EL (cell line): ENCODE measurements at places on chromosomes 7 and 10.

- peak; percentile 43 for DNase-seq
Measured at GRCh38 chr10:6647811-6648526, 67.9 kb upstream of the PRKCQ start.

- no peak for DNase-seq
Measured at GRCh38 chr10:12729885-12730284, 271.6 kb downstream of the CCDC3 start.

GRCh38 chr7:11714676-11715075 is 117.3 kb downstream of the THSD7A start:
- no peak for DNase-seq

DNA sequence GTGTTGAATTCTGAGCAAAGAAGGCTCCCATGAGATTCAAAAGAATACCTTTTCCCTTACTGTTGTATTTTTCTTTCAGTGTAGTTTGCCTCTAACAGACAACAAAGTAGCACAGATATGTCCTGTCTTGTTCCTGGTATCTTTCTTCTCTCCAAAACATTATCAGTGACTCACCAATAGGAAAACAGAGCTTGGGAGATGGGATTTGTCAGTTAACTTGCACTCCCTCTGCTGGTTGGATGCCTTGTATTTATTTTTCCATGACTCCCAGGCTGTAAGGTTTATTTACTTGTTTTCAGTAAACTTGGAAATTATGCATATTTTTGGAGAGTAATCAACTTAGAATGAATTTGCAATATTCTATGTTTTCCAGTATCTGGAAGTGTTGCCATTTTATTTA is 129.7 kb downstream of the SAMD9 start:
- peak; percentile 67 for DNase-seq

DNA sequence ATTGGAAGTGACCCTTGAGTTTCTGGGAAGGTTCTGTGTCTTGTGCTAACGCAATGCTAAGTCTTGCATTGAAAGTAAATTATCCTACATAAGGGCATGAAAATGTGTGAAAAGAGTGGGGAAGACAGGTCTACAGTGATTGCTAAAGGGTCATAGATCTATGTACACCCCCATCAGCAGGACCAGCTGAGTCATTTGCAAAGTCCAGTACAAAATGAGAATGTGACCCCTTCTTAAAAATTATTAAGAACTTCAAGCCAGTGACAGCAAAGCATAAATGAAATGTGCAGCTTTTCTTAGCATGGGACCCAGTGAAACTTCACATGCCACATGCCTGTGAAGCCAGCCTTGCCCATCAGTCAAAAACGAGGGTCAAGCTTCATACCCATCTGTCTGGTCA is 640.7 kb upstream of the MKI67 start:
- no peak for DNase-seq

DNA sequence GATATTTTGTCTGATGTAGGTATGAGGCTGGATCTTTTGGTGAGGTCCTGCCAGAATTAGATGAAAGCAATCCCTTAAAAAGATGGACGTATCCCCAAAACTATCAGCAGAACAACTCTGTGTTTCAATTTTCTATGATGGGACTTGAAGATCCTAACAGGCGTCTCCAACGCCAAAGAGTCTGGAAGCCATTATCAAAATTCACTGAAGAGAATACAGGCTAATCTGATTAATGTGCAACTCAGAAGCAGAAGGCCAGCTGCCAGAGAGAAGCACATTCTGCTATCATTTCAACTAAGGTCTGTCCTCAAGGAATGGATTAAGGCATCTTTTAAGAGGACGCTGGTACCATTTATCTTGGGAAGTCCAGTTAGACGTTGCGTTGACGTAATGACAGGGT is 119.7 kb downstream of the FGFR2 start:
- DNase-seq = no peak

DNA sequence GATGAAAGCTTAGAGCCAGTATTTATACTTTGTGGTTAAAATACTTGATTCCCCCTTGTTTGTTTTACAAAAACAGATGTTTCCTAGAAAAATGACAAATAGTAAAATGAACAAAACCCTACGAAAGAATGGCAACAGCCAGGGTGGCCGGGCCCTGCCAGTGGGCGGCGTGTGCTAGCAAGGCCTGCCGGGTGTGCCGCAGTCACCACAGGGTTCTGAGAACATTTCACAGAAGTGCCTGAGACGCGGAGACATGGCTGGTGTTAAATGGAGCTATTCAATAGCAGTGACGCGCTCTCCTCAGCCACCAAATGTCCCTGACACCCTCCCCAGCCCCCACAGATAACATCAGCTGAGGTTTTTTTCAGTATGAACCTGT is 14.5 kb downstream of the GPR146 start:
- DNase-seq = no peak

GRCh38 chr7:73690646-73691045 is 7.2 kb downstream of the BUD23 start:
- no peak for DNase-seq

DNA sequence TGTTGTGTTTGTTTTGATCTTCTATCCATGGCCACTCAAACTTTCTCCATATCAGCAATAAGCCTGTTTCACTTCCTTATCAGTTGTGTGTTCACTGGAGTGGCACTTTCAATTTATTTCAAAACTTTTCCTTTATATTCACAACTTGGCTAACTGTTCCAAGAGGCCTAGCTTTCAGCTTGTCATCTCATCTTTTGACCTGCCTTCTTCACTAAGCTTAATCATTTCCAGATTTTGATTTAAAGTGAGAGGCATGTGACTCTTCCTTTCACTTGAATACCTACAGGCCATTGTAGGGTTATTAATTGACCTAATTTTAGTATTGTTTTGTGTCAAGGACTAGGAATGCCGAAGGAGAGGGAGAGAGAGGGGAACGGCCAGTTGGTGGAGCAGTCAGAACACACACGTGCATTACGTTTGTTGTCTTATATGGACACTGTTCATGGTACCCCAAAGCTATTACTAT is 5.5 kb upstream of the GNAT3 start:
- DNase-seq = no peak

DNA sequence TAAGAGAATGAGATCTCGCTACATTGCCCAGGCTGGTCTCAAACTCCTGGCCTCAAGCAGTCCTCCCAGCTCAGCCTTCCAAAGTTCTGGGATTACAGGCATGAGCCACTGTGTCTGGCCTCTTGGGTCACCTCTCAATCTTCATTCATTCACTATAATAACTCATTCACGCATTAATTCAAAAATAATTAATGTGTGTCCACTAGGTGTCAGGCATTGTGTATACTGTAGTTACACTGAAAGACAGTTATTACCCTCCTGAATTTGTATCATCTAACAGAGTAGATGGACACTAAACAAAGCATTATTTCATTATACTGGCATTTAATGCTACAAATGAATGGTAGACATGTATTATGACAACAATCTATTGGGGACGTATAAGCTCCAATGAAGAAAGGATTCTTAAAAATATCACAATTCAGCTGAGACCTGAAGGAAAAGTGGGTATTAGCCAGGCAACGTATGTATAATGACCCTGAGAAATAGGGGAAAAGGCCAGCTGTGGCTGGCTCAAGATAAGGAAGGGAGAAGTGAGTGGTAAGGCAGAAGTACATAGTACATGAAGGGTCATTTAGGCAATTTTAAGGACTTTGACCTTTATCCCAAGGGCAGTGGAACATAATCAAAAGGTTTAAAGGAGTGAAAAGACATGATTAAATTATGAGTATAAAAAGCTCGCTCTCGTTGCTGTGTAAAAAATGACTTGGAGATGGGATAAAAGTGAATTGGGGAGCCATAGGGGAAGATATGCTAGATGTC is 150.7 kb downstream of the BTAF1 start:
- no peak for DNase-seq

- DNase-seq = peak; percentile 18
Measured at GRCh38 chr7:64793106-64793755, 997 bp upstream of the ZNF138 start.

GRCh38 chr10:15703151-15703880 is 16.4 kb downstream of the ITGA8 start:
- DNase-seq = peak; percentile 24

DNA sequence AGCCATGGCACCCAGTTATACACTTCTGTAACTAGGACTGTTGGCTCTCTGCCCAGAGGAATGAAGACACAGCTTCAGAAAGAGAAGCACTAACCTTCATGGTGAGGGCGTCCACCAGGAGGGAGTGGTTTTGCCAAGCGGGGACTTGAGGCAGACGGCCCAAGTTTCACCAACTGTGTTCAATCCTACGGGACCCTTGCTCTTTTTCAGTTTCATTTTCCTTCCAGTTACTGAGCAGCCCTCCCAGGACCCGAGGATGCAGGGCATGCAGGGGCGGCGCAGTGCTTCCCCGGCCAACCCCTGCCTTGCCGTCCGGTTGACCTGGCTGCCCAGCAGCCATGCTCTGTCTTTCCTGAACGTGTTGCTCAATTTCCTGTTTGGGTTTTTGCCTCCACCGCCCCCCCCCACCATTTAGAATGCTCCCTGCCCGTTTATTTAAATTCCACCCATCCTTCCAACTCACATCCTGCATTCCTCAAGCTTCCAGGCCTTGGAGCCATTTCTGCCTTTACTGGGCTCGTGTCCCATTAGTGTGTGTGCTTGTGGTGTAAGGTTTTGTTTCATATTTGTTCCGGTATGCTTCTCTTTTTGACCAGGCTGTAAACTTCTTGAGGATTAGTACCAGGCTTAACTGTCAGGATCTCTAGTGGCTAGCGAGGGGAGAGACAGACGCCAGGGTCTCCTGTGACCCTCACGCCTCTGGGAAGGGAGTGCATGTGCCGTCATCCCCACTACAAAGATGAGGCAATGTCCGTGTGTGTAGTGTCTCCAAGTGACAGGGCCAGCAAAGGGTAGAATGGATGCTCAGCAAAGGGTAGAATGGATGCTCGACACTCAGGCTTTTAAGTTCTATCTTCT is 31.6 kb downstream of the IL15RA start:
- DNase-seq = peak; percentile 93

DNA sequence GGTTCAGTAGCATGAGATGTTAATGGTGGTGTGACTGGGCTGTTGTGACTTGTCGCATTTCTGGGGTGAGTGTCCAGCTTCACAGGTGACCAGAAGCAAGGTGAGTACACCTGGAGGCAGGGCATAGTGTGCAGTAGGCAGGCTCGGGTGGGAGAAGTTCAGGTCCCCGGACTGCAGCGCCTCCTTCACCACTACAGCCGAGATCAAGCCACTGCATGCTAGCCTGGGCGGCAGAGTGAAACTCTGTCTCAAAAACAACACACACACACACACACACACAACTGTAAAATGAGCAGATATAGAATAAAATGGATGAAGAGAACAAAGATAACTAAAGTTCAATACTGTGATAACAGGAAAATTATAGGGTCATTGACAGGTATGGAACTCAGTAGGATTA is 11.1 kb upstream of the PARD3 start:
- DNase-seq = no peak

- no peak for DNase-seq
Measured at GRCh38 chr10:6055929-6056328, 6.2 kb downstream of the IL2RA start.

DNA sequence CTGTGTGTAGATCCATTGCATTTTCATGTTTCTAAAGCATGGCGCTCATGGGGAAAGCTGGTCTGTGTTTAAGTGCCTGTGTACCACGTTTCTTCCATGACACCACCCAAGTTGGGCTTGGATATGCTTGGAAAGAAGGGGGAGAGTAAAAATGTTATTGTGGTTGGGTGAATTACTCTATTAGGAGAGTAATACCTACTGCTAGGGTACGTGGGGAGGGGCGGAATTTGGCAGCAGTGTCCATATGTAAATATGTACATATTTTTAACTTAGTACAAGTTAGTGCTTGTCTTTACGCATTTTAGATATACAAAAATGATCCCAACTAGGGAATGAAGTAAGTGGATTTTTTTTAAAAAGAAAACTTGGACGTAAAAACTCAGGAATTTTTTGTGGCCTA is 42.9 kb upstream of the SAMD8 start:
- DNase-seq = no peak

- DNase-seq = no peak
Measured at GRCh38 chr7:77388055-77388641, 28.0 kb downstream of the GSAP start.

GRCh38 chr10:109183366-109183765 is 739.9 kb downstream of the XPNPEP1 start:
- DNase-seq = peak; percentile 45

DNA sequence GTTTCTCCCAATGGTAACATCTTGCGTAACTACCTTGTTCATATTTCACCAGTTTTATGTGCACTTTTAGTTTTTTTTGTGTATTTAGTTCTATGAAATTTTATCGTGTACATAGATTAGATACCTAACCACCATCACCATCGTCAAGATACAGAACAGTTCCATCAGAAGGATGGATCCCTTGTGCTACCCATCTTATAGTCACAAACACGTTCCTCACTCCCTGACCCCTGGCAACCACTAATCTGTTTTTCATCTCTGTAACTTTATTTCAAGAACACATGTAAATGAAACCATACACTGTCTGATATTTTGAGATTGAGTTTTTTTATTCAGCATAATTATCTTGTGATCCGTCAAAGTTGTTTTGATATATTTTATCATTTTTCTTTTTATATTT is 29.9 kb downstream of the FANK1 start:
- no peak for DNase-seq

GRCh38 chr10:34184397-34184796 is 630.7 kb downstream of the PARD3 start:
- no peak for DNase-seq

DNA sequence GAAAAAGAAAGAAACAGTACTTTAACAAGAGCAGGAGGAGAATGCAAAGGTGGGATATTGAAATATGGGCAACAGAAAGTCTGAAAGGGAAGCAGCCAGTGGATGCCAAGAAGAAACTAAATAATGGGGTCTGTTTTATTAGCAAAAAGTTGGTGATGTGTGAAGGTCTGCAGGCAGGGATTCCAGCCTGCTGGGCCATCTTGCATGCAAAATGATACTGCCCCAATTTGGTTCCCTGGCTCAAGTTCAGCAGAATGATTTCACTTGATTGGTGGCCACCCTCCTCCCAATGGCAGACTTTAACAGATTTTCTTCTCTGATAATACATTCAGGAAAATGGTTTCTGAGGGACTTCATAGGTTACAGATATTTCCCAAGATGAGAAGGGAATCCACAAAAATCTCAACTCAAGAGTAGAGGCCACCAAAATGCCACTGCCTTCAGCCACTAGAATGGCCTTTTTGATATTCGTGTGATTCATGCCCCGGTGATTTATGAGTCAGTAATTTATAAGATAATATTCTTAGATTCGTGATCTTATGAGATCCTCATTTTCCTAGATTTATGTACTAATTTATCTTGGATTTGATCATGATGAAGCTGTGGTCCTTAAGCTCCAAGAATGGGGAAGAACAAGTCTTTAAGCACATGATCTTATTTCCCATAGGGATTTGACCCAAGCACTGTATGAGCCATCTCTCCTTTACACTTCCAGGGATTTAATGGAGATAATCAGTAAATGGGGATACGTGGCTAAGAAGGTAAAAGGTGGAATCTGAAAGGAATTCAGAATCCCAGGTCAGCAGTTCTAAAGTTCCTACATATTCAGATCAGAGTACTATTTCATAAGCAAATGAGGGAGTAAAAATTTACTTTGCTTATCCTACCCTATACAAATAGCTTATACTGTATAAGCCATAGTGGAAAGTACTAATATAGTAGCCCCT is 32.3 kb upstream of the ADD3 start:
- no peak for DNase-seq

DNA sequence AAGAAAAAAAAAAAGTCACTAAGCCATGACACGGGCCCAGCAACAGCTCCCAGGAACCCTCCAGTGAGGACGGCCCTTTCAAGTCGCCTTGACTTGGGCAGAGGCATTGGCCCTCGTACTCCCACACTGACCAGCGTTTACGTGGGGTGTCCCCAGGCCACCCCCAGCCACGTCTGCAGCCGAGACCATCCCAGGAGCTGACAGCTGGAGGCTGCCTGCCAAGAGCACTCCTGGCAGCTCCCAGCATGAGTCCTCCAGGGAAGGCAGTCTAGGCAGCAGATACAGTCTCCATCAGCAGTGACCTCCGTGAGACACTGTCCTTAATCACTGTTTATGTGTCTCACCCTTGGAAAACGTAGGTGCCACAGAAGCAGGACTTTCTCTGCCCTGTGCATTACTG is 86.5 kb downstream of the PROSER2 start:
- DNase-seq = no peak
